ENCODE measurements at places on chromosomes 4 and X.

- DNase-seq = no peak
Measured at GRCh38 chr4:62495032-62495431, 1294.9 kb downstream of the ADGRL3 start.

GRCh38 chr4:176708771-176709311, 83.9 kb downstream of the VEGFC start:
- no peak for DNase-seq

DNA sequence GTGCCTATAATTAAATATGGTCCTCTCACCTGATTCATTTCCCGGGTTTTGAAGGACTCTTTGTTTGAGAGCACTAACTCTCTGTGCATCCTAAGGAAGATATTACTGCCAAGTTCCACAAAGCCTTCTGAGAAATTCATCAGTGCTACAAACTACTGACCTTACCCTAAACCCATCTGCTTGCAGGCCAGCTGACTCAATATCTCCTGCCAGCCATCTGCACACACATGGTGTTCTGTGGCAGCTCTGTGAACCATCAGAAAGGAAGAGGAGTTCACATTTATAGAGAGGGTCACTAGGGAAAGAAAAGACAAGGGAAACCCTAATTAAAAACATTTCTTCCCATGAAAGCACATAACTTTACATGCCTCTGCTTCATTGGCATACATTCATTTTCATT, 156.7 kb downstream of the ATP10D start:
- no peak for DNase-seq

DNA sequence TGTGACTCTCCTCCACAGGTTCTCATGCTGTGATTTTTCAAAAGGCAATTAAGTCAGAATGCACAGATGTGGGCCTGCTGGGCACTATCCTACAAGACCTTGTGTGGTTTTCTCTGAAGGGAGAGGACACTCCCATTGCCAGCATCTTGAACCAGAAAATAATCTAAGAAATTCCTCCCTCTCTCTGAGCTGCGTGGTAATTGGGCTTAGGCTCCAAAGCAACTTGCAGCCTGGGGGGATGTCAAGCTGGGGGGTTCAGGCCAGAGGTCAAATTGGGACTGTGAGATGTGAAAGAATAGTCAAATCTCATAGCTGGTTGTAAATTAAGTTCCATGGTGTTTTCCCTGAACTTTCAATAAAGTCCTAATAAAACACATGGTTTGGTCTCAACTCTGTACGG, 350.6 kb upstream of the SLC7A11 start:
- no peak for DNase-seq

DNA sequence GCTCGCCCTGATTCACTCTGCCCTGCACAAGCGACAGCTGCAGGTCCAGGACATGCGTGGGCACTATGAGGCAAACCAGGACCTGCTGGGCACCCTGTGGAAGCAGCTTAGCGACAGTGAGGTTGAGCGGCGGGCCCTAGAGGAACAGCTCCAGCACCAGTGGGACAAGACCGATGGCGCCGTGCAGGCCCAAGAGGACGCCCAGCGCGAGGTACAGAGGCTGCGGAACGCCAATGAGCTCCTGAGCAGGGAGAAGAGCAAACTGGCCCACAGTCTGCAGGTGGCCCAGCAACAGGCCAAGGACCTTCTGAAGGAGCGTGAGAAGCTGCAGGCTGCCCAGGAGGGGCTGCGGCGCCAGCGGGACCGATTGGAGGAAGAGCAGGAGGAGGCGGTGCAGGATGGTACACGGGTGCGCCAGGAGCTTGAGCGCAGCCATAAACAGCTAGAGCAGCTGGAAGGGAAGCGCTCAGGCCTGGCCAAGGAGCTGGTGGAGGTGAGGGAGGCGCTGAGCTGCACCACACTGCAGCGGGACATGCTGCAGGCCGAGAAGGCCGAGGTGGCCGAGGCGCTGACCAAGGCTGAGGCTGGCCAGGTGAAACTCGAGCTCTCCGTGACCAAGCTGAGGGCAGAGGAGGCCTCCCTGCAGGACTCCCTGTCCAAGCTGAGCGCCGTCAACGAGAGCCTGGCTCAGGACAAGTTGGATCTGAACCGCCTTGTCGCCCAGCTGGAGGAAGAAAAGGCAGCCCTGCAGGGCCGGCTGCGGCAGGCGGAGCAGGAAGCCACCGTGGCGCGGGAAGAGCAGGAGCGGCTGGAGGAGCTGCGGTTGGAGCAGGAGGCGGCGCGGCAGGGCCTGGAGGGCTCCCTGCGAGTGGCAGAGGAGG, 12.8 kb downstream of the SMIM10L2A start:
- no peak for DNase-seq

Data from GM13977 (cell line).